ENCODE measurements at places on chromosomes 5 and 9.

DNA sequence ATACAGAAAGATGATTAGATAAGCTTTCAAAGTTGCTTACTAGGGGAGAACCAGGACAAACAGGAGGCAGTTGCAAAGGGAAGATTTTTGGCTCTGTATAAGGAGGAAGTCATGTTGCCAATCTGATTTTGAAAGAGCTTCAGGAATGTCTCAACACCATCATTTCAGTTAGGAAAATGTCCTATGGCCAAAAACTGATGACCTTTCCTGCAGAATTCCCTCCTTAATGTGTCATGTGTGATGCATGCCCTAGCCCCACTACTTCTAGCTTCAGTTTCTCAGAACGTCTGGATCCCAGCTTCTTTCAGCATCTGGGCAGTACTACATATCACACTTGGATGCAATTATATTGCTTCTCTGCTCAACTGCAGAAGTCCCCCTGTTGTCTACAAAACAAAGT, 211.5 kb upstream of the NREP start:
- DNase-seq = no peak

GRCh38 chr5:147451193-147451592, 58.7 kb downstream of the DPYSL3 start:
- no peak for DNase-seq

DNA sequence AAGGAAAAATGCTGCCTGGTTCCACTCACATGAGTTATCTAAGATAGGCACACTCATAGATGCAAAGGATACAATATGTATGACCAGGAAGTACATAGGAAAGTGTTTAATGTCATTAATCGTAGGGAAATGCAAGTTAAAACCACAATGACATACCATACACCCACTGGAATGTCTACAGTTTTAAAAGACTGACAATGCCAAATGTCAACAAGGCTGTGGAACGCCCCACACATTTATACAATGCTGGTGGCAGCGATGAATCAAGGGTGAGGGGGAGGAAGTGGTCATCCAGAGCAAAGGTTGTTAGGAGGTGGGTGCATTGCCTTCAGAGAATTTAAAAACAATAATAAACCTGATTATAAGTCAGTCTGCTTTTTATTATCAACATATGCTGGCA, 437.8 kb downstream of the ARHGEF28 start:
- no peak for DNase-seq

DNA sequence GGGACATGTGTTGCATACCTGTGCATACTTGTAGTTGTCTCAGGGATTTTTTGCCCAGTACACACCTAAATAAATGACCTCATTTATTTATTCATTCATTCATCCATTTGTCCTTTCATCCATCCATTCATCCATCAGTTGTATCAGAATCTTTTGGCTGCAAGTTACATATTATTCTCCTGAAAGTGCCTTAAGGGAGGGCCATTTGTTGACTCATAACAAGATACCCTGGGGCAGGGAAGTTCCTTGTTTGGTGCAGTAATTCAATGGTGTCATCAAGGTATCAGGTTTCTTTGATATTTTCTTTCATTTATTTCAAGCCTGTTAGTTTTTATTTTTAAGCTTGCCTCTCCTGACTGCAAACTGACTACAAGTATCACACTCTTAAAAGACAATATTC, 597.9 kb upstream of the TLE4 start:
- DNase-seq = no peak

DNA sequence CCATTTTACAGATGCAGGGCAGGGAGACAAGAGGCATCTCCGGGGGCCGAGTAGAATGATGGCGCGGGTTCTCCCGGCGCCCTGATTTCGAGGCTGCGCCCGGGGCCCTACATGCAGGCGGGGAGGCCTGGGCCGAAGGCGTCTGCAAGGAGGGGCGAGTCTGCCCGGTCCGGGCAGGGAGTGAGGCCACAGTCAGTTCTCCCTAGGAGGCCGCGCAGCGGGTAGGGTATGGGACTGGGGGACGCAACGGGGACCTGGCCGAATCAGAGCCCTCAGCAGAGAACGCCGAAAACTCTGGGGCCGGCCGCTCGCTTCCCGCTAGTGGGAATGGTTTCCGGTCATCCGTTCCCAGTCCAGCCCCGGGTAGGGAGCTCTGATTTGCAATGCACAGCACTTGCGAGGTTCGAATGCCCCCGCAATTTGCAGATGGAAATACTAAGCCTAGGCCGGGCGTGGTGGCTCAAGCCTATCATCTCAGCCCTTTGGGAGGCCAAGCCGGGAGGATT, 6.4 kb downstream of the TLX3 start:
- no peak for DNase-seq

GRCh38 chr5:1562599-1562998, 38.8 kb upstream of the LPCAT1 start:
- no peak for DNase-seq

- DNase-seq = no peak
These were observed 49.6 kb upstream of the UBAC1 start for GRCh38 chr9:136010615-136011361.

DNA sequence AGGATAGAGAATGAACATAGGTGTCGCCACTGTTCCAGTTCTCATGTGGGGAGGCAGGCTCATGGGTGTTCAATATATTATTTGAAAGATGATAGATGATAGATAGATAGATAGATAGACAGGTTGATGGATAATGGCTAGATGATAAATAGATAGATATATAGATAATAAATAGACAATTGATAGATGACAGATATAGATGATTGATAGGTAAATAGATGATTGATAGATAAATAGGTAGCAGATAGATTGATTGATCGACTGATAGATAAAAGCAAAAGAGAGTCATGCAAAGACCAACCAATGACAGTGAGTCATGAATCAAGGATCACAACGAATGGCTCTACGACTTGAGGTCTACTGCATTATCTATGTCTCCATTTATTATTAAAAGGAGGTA, 30.4 kb downstream of the SPARC start:
- no peak for DNase-seq

GRCh38 chr5:142432369-142432863, 107.6 kb upstream of the SPRY4 start:
- DNase-seq = no peak

- no peak for DNase-seq
These were observed 105.5 kb downstream of the STRBP start for GRCh38 chr9:123162791-123163345.

- DNase-seq = no peak
These were observed 69.6 kb downstream of the DAB2IP start for GRCh38 chr9:121721058-121721350.

DNA sequence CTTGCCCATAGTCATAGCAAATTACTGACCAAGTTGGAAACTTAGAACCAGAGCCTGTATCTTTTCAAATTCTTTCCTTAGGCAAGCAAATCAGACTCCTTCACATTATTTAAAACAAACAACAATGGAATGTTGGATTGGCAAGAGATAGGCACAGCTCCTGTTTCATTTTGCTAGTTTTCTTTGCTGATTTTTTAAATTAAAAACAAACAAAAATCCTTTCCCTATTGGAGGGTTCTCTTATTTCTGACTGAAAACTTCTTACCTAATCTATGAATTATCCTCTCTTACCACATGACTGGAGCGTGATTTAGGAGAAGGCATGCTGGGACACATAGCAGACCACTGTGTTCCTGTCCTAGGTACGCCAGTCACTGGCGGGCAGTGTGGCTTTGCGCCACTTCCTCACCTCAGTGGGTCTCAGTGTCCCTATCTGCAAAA, 63.0 kb downstream of the TTC39B start:
- DNase-seq = no peak

- no peak for DNase-seq
These were observed 308.9 kb upstream of the MPDZ start for GRCh38 chr9:13588151-13589033.

- no peak for DNase-seq
These were observed 111.5 kb upstream of the CTSL start for GRCh38 chr9:87614397-87614796.

GRCh38 chr9:74639112-74639511, 142.0 kb downstream of the RORB start:
- no peak for DNase-seq

- DNase-seq = no peak
These were observed 15.5 kb upstream of the MARCHF6 start for GRCh38 chr5:10337986-10338385.

- DNase-seq = no peak
These were observed 26.4 kb downstream of the FBXL7 start for GRCh38 chr5:15526413-15526812.

DNA sequence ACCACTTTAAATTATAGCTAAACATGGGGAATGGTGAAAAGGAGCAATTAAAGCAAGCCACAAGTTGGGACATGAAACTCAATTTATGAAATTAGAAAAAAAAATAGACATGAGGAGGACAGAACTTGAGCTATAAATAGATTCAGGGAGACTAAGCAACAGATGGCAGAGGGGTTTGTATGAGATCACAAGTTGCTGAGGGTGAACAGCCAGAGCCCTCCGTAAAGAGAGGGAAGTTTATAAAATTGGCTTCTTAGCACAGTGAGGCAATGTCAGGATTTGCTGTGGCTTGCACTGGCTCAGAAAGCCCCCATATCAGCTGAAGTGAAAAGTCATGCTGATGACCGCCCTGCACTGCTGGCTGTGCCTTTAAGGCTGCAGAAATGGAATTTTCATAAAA, 443.4 kb upstream of the CD180 start:
- no peak for DNase-seq

- DNase-seq = no peak
These were observed 285.3 kb downstream of the ENC1 start for GRCh38 chr5:74355041-74355824.

GRCh38 chr9:17987189-17987588, 408.3 kb downstream of the SH3GL2 start:
- no peak for DNase-seq

DNA sequence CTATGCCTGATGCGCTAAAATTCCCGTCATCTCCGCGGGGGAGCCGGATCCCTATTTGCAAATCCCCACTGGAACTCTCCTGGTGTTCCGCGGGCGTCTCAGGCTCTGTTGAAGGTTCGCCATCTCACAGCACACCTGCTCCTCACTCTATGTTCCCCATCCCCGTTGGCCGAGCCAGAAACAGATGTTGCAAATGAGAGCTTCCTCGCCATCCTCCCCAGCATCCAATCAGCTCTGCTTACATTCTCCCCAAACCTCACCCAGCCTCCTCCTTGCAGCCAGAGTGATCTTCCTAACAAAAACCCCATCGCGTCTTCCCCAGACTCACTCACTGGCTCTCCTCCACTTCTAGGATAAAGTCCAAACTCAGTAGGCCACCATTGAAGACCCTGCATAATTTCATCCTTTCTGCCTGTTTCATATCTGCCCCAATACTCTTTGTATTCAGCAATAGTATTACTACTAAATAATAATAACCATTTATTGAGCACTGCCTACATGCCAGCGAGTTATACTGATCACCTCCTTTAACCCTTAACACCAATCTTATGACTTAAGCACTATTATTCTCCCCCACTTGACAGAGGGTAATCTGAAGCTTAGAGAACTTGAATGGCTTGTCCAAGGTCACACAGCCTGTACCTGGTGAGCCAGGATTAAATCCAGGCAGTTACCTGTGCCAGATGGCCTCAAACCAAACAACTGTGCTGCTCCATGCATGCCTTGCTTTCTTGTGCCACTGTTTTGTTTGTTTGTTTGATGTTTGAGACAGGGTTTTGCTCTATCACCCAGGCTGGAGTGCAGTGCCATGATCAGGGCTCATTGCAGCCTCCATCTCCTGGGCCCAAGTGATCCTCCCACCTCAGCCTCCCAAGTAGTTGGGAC, 14.0 kb downstream of the AQP7 start:
- DNase-seq = no peak

DNA sequence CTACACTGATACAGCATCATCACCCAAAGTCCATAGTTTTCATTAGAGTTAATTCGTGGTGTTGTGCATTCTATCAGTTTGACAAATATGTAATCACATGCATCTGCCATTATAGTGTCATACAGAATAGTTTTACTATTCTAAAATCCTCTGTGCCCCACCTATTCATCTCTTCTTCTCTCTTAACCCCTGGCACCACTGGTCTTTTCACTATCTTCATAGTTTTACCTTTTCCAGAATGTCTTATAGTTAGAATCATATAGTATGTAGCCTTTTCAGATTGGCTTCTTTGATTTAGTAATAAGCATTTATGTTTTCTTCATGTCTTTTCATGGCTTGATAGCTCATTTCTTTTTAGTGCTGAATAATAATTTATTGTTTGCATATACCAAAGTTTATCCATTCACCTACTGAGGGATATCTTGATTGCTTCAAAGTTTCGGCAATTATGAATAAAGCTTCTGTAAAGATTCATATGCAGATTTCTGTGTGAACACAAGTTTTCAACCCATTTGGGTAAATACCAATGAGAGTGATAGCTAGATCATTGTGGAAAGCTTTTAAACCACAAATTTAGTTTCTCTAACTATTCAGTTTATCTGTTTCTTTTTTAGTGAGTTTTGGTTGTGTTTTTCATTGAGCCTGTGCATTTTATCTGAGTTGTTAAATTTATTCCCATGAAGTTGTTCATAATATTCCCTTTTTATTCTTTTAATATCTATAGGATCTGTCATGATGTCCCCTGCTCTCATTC, 84.9 kb downstream of the RALGPS1 start:
- no peak for DNase-seq

DNA sequence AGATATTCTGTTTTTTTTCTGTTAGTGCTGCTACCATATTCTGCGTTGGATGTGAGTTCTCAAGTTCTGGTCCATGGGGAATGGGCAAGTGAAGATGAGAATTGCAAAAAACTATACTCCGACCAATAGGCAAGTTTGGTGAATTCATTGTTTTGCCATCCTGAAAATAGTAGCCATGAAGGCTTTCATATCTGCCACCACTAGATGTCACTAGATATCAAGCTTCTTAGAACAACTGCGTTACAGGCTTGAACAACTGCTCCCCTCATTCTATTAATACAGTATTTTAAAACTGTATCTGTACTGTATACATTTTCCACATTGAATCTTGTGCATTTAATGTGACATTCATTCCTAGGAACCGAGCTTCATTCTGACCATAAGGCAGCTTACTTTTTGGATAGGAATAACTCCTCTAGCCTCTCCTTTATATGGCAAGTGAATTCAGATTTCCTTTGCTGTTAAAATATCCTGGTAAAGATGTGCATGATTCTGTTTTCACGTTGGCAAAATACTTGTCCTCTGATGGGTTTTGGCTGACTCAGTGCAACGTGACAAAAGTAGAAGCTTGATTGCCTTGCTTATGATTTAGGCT, 163.6 kb downstream of the SREK1 start:
- no peak for DNase-seq

DNA sequence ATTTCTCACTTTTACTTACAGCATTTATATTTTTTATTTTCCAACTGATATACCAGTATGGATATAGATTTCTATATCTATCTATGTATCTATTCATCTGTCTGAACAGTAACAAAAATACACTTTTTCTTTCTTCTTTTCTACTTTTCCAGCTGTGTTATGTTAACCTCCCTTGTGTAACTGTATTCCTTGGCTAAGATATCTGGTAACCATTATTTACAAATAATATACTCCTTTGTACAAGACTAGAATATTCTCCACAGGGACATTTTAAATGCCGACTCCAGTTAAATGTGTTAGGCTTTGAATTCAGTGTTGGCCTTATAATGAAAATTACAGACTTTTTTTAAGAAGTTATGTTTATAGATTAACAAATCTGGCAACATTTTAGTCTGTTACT, 168.7 kb downstream of the XRCC4 start:
- DNase-seq = no peak

GRCh38 chr5:107560377-107560776, 110.4 kb downstream of the EFNA5 start:
- DNase-seq = no peak
